ENCODE measurements at places on chromosomes 12 and 14.

GRCh38 chr12:31498424-31498823 lies 92.5 kb downstream of the DENND5B start:
- DNase-seq: no peak

DNA sequence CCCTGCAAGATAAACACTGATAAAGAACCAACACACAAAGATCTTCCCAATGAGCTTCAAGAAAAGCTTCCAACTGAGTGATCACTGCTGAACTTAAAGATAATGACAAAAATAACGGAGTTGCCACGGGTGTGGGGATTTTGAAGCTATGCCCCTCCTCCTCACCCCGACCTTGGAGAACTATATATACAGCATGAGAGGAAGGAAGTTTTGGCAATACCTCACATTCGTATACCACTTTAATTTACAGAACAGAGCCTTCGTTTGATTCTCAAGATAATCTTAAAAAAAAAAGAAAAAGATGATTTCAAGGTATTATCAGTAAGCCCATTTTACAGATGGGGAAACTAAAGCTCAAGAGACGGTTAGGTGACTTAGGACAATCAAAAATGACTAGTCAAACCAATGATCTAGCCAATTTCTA lies 715 bp downstream of the NEK9 start:
- DNase-seq: no peak

DNA sequence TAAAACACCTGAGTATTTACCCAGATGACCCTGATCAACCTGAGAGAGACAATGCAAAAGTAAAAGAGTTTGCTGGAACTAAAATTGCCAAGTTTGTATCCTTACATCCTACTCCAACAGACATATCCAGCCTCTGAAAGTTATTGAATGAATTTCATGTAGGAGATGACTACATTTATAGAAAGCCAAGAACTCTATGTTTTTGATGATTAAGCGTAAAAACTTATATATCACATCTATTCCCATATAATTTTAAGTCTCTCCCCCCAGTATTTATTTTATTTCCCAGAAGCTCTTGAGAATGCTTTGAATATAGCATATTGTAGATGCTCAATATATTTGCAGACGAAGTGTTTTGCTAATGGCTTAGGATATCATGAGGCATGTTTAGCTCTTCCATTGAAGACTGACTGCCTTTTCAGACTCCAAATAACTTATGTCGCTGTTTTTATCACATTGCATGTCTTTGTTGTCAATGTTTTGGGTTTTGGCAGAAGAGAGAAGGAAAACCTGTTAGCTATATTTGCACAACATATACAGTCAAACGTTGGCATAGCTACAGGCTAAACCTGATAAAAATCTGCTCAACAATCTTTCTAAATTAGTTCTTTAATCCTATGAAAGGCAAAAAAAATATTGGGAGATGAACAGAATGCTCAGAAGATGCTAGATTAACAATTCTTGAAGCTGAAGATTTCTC lies 213.6 kb downstream of the DIO2 start:
- DNase-seq: no peak

DNA sequence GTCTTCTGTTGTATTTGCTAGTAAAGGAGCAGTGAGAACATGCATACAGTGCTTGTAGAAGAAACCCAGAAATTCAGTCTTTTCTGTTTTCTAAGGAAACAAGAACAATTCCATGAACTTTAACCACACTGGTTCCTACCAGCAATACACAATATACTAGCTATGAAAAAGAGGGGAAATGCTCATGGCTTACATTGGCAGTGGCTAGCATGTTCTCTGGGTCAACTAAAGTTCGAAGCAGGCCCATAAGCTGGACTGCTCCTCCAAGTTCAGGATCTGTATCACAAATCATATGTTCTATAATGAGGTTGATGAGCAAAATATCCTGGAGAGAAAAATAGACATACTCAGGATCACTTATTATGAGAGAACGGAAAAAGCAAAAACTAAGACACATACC lies 37.1 kb downstream of the PPP4R3A start:
- no peak for DNase-seq

GRCh38 chr12:66239295-66239694 lies 50.3 kb downstream of the IRAK3 start:
- no peak for DNase-seq

- no peak for DNase-seq
Measured at GRCh38 chr14:104512771-104513640, 66.6 kb upstream of the C14orf180 start.
